ENCODE measurements at places on chromosomes 1 and 21.

GRCh38 chr1:206757524-206758266, 12.9 kb upstream of the IL19 start:
- DNase-seq: no peak

- DNase-seq: no peak
These were observed 86.5 kb upstream of the WARS2 start for GRCh38 chr1:119226913-119227312.

GRCh38 chr1:16443975-16444770, 3.6 kb downstream of the NECAP2 start:
- DNase-seq: no peak

GRCh38 chr1:117188170-117188815, 22.4 kb downstream of the VTCN1 start:
- no peak for DNase-seq

DNA sequence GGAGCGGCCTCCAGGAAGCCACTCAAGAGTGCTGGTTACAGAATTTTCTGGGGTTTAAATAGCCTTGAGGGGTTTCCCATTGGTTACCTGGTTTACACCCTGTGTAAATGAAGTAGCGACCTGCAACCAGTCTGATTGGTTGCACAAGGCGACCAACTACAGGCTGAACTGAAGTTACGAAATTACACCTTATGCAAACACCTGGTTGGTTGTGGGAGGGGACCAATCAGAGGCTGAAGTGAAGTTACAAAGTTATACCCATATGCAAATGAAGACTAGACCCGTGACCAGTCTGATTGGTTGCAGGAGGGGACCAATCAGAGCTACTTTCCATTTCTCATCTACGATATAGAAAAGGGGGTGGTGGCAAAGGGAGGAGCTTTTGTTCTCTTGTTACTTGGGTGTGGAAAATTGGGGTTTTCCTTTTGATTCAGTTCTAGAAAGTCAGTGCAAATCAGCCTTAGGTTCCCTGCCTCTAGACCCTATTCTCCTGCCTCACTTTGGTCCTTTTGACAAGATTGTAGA, 22.2 kb upstream of the C1orf174 start:
- DNase-seq: no peak

DNA sequence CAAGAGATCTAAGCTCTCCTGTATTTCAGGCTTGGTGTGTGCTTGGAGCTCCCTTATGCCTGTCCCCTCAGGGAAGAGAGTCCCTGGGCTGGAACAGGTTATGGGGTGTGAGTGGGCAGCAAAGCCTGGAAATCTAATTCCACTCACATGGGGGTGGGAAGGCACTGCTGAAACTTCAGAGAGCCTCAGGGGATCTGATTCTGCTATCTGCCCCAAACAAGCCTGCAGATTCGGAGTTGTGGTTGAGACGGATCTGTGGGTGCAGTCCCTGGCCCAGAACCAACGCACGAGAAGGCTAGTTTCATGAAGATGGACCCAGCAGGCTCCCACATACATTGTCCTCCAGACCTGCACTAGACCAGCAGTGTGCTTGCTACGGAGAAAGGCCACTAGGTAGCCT, 2.9 kb downstream of the BLACAT1 start:
- no peak for DNase-seq

DNA sequence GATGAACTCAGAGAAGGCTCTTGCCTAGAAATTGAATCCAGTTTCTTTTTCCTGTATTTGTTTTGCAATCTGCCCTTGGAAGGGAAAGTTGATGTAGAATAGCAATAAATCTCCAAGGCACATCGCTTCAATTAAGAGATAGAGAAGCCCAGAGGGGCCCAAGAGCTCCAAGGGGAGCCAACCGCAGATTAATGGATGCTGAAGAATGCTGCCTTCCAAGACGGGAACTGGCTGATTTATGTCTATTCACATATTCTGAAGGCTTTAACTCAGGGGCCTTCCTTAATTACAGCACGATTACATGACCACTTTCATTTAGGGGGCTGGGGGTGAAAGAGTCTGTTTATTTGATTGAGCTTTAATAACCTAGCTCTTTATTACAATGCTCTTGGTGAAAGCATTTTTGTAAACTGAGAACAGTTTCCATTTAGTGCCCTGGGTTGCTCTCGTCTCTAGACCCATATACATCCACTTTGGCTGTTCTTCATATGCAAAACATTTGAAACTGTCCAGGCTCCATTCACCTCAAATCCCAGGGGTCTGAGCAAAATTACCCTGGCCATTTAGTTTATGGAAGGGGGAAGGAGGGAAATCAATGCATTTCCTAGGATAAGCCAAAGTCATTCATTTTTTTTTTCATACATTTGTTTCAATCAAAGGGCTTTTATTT, 87.4 kb upstream of the CLDN14 start:
- DNase-seq: no peak

DNA sequence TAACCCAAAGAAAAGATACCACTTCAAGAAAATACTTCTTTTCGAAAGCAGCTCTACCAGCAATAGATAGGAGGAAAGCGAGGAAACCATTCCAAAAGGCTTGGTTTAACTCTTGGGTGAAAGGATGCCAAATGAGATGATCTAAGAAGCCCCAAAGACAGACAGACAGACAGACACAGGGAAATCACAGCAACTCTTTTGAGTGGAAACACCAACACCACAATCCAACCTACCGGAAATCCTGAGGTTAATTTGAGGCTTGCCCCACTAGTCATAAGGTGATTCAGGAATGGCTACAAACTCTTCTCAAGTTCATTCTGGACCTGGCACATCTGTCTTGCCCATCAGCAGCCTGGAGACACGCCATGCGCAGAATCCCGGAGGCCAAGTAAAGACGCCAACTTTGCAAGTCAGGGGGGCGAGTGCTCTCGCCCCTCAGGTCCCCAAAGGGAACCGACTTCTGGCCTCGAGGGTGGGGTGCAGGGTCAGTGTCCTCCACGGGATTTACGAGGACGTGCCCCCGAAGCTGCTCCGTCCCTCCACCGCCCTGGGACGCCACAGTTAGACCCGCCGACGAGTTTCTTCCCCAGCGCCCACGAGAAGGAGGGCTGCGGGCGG, 778 bp downstream of the EVI5 start:
- peak; percentile 58 for DNase-seq

GRCh38 chr1:234607109-234608024, 2.6 kb downstream of the IRF2BP2 start:
- peak; percentile 59 for DNase-seq

DNA sequence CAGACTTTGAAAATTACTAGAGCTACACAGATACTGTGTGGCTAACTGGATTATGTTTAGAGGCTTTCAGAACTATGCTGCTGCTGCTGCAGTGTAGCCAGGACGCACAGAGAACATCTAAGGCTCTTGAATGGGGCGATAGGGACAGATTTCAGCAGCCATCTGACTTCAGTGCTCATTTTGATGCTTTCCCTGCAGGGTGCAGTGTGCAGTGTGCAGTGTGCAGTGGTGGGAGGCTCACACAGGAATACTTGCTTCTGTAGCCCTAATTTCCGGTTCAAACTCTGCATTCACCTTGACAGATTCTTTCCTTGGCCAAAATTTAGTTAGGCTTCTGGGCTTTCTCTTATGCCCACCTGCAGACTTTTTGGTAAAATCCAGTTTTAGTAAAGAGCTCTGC, 7.7 kb downstream of the METTL18 start:
- DNase-seq: no peak

DNA sequence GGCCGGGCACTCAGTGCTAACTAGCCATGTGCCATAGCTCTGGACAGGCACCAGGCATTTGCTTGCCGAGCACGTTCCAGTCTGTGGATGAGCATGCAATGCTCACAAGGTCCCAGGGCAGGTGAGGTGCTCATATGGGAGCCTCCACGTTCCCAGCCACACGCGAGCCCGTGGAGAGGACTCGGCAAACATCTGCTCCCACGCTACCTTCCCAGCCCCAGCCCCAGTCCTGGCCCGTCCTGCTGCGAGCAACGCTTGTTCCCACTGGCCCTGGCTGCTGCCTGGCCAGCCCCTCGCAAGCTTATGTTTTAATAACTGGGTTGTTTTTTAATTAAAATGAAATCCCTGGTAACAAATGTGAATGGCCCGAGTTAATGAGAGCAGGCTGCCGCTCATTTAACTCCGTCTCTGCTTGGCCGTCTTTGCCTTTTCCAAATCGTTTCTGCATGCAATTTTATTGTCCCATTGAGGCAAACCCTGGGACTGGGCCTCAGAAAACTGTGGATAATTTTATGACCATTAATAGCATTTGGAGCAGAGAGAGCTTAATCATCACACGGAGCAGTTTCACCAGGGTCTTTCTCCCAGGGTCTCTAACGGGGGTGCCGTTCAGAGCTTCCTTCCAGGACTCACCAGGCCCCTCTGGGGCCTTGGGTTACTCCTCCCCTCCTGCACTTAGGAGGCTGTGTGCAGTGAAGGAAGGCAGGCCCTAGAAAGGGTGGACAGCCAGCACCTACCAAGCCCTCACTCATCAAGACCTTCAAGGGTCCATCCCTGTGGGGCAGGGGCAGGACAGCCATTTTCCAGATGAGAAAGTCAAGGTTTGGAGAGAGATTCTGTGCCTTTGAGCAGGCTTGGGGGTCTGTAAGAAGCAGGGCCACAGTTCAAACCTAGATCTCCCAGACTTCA, 136.8 kb downstream of the GLIS1 start:
- no peak for DNase-seq

DNA sequence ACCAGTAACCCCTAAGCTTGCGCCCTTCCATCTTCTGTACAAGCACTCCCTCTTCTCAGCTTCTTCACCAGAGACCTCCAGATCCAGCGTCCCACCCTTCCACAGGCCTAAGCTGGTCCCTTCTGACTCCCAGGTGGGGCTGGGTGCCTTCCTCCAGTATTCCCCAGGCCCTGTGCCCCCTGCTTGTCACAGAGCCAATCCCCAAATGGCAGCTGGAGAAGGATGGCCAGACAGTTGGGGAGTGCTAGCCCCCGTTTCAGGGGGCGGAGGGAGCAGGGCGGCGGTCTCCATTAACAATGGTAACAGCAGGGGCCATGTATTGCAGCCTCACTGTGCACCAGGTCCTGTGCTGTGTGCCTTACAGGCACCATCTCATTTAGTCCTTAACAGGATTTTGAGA, 85.7 kb downstream of the KCNN3 start:
- no peak for DNase-seq

DNA sequence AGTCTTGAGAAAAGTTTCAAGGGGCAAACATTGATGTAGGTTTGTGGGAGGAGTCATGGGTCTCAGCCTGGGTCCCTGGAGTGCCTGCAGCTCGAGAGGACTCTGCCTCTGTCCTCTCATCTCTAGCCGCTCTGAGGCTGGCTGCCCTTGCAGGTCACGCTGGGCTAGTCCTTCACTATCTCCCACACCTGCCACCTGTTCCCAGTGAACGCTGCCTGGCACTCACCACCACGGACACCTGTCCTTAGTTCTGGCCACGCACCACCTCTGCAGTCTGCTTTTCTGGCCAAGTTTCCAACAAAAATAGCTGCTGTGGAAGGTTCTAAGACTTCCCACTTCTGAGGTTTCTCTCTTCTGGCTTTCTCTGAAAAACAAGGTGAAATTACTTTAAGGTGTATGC, 52.5 kb downstream of the SH3BGR start:
- no peak for DNase-seq

- no peak for DNase-seq
These were observed at the start of gene COL11A1 for GRCh38 chr1:103108376-103109150. COL11A1 (minus strand) TSS chr1:103108522; CDS start chr1:103108178, 344 bp downstream.

- DNase-seq: no peak
These were observed 8.5 kb downstream of the CCNL2 start for GRCh38 chr1:1390675-1391074.

DNA sequence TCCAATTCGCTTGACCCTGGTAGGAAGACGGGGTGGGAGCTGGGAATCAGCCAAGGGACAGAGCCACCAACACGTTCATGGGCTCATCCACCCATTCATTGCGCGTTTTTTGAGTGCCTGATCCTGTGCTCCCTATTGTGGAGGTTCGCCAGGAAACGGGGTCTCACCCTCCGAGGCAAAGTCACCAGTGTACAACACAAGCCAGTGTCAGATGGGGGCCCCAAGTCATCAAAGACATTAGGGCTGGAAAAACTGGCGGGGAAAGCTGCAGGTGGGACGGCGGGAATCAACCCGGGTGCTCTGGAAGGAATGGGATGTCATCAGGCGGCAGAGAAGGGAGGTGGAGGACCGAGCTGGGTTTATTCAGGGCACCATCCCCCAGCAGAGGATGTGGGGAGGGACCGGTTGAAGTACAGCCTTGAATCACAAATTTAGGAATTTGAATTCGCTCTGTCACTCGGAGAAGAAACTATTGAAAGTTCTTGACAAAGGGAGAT, 667 bp upstream of the NID1 start:
- DNase-seq: no peak

GRCh38 chr1:19122668-19123067, 87.4 kb downstream of the UBR4 start:
- no peak for DNase-seq

- DNase-seq: no peak
These were observed 2.9 kb downstream of the PGBD5 start for GRCh38 chr1:230423261-230423660.

DNA sequence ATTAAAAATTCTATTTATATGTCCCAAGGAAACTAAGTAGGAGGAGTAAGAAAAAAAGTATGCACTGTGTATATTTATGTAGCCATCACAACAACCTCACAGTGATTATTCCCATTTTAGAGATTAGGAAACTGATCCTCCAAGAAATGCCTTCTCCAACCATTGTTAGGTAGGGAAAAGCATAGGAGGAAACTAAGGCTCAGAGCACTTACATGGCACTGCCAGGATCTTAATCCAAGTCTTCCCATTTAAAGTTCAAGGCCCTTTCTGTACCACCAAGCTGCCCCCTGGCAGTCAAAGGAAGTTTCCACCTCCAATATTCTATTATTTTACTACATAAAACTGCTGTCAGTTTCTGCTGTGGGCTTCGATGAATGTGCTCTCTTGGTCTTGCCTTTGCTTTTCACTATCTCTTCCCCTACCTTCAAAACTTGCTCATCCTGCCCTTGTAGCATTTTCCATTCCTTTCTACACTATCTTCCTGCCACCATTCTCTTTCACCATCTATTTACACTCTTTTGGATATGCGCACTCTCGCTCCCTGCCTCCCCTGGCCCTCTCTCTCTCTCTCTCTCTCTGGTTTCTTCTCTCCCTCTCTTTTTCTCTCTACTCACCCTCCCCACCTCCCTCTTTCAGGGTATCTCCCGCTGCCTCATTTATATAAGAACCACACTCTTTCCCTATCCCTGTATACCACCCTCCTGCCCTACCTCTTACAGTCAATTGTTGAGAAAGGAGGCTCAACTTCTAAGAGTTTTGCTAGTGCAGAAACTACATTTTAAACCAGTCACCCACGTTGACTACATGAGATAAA, 34.0 kb downstream of the PUM1 start:
- DNase-seq: no peak

DNA sequence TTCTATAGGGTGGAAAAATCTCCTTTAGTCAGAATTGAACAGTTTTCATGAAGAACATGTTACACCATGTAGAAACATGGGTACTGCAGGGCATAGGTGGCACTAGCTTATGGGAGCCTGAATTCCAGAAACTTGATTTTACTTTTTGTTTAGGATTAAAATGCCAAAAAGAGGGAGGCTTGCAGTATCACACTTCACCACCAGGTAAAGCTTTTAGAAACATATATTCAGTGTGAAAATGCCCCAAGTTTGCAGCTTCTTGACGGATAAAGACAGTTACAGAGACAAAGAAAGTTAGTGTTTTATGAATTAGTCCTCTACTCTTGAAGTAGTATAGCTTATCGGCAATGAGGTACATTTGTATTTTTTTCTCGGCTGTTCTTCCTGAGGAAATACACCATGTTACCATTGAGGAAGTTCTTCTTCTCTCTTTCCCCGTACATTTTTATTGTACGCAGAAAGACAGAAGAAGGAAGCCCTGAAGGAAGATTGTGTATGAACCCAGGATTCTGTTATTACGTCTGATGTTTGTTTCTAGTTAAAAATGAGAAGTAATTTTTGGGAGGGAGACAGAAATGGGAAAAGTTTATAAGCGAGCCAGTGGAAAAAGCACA, 66.1 kb downstream of the PBX1 start:
- DNase-seq: peak; percentile 2

- peak; percentile 11 for DNase-seq
These were observed 52.2 kb upstream of the KIAA1614 start for GRCh38 chr1:180860535-180860934.
